ENCODE measurements at places on chromosomes 4 and X. TPM values are rescaled to one million over a fixed set of nuclear protein-coding genes. Genes with fewer than 3 reads are reported as not detected.
A peak's percentile ranks its signal among the peaks of the same experiment; 100 is the strongest.

DNA sequence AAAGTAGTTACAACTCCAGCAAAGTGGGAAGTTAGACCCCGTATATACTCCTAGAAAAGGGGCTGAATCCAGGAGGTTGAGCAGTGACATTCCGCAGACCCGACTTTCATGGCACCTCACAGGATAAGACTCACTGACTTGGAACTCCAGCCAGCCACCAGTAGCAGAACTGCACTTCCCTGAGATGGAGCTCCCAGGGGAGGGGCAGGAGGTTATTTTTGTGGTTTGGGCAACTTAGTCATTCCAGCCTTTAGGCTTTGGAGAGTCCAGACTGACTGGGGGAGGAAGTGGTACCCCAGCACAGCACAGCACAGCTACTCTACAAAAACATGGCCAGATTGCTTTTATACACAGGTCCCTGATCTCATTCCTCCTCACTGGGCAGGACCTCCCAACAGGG is 319.1 kb downstream of the PCDH19 start:
- no peak for DNase-seq

The SERPINA7 gene
- total RNA-seq, result not detected

GRCh38 chr4:85393201-85393600 is 81.7 kb upstream of the ARHGAP24 start:
- DNase-seq, result no peak

The ATOH1 gene
- not detected for total RNA-seq

GRCh38 chrX:133444952-133445831 is 29.9 kb upstream of the GPC4 start:
- DNase-seq, result no peak

DNA sequence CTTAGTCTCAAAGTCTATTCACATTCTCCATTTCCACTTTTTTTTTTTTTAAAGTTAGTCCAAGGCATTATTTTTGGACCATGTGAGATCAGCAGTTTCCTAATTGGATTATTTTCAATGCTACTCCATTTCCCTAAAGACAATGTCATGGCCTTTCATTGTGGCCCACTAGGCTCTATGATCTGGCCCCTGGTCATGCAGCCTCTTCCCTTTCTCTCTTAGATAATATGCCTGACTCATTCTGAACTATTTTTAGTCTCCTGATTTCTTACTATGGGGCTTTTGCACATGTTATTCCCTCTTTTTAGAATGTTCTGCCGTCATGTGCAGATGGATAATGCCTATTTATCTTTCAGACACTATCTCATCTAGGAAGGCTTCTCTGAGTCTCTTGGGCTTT is 157.3 kb downstream of the TMA16 start:
- no peak for DNase-seq

GRCh38 chr4:48191758-48192157 is 57.7 kb upstream of the TXK start:
- no peak for DNase-seq

DNA sequence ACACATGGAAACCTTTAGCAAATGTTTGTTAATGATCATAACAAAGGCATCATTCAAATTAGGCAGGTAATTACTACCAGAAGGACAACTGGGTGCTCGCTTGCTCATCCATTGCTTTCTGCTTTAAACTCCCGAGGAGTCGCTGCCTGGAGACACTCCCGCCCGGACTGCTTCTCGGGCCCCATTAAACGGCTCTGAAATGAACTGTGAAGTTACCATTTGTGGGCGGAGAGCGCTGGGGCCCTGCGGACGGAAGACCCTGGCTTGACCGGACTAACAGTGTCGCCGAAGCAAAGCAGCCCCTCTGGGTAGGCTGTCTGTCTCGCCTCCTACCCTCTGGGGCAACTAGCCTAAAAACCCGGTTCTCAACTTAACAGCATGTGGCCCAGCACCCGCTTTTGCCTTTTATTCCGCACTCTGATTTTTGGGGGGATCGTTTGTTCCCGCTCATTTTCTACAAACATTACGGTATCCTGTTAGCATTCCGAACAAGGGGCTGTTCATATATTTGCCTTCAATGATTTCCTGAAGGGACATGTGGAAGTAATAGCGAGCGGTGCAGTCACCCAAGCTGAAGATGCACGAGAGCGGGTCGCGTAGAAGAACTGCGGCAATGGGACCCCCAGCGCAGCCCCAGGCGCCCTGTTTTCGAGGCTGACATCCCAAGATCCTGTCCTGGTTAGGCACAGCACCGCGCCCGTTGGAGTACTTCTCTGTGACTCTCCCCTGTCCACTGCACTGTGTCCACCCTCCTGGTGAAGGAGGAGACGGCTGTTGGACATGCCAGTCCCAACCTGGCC is 1.6 kb upstream of the PDGFRA start:
- peak; percentile 56 for DNase-seq

DNA sequence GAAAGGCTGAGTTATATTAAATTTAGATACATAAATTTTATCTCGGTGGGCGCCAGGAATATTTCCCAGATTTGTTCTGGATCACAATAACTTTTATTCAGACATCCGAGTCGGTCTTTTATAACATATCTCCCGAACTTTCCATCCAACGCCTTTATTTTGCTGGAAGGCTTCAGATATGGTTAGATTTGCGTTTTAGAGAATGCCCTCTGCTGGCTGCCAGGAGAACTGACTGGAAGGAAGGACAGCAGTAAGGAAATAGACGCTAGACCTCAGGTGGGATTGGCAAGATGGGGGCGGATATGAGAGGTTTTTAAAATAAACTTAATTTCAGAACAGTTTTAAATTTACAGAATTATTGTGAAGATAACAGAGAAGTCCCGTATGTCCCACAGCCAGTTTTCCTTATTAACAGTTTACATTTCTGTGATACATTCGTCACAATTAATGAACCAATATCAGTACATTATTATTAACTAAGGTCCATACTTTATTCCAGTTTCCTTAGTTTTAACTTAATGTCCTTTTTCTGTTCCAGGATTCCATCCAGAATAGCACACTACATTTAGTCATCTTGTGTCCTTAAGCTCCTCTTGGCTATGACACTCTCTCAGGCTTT is 4.6 kb upstream of the KANTR start:
- DNase-seq, result peak; percentile 76

- no peak for DNase-seq
These were observed 72.7 kb downstream of the EFNB1 start for GRCh38 chrX:68901519-68901918.

DNA sequence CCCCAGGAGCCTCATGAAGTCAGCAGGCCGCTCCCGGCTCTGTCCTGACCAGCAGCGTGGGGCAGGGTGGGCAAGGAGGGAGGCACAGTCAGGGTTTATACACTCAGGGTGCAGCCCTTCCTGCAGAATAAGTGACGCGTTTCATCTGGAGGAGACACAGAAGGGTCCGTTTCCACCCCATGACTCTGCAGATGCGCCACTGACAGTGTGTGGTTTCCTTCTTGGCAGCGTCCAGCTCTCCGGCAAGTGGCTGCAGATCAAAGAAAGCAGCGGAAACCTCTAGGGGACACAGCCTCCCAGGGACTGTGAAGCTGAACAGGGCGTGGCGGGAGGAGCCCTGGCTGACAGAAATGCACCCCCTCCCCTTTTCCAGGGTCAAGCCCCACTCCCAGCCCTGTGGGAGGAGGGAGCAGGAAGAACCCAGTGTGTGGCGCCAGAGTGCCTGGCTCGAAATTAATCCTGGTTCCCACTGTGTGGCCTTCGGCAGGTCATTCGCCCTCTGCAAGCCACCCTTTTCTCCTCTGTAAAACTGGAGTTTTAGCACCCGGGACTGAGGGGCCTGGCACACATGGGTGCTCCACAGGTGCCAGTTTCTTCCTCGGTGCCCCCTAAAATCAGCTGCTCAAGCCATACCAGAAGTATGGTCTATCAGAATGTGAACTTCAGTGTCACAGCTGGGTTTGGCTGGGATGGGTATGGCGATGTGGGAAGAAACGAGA is 17.3 kb upstream of the TBC1D14 start:
- peak; percentile 85 for DNase-seq

DNA sequence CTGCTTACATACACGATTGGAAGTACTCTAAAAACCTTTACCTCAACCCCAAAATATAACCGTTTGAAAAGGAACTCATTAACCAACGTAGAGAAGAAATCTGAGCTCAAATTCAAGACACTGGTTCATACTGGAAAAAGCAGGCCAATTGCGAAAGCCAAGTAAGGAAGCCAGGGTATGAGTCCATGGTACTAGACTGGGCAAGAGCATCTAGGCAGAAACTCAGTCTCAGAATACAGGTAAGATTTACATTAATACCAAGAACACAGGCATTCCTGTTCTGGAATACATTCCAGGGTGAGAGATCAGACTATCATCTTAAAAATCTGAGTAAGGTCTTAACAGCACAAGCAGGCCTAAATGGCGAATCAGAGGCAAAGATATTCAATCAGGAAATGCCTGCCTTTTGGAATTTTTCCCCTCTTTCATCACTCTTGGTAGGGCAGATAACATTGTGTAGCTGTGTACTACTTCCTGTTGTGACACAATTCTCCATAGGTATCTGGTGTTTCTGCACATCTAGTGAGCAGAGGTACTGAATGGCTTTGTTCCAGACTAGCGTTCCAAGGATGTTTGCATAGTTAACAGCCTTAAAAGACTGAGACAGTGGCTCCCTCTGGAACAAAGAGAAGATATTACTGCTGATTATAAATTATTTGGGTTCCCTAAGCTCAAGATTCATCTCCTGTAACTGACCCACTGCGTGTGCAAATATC is 311.3 kb downstream of the PCDH19 start:
- no peak for DNase-seq

The RADX gene
- 5.7 TPM for total RNA-seq

GRCh38 chr4:20127626-20128025 is 124.1 kb upstream of the SLIT2 start:
- DNase-seq, result no peak

- no peak for DNase-seq
These were observed 28.6 kb upstream of the ARHGAP24 start for GRCh38 chr4:85446141-85446861.

The FREM3 gene
- not detected for total RNA-seq

DNA sequence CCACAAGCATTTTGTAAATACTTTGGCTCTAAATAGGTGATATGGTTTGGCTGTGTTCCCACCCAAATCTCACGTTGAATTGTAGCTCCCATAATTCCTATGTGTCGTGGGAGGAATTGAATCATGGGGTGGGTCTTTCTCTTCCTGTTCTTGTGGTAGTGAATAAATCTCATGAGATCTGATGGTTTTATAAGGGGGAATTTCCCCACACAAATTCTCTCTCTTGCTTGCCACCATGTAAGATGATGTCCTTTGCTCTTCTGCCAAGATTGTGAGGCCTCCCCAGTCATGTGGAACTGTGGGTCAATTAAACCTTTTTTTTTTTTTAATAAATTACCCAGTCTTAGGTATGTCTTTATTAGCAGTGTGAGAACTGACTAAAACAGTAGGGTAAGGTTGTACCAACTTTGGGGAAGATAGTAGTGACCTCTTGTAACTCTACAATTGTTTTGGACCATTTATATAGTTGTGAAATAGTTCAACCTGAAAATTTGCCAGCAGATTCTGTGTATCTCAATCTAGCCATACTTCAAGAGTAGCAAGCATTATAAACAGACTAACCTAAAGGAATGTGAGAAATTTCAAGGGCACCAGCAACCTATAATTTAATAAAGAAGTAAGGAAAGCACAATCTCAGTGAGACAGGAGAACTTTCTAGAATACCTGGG is 727.8 kb downstream of the GRID2 start:
- no peak for DNase-seq

DNA sequence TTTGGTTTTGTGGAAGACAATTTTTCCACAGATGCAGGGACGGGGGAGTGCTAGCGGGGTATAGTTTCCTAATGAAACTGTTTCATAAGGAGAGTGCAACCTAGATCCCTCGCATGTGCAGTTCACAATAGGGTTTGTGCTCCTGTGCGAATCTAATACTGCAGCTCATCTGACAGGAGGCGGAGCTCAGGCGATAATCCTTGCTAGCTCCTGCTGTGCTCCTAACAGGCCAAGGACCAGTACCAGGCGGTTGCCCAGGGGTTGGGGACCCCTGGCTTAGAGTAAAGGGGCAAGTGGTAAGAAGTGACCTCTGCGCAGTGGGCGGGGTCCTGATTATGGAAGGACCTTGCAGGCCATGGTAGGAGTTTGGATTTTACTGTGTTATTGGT is 3.8 kb downstream of the SCML1 start:
- no peak for DNase-seq

GRCh38 chrX:50206753-50207152 is 2.2 kb downstream of the CCNB3 start:
- peak; percentile 37 for DNase-seq

DNA sequence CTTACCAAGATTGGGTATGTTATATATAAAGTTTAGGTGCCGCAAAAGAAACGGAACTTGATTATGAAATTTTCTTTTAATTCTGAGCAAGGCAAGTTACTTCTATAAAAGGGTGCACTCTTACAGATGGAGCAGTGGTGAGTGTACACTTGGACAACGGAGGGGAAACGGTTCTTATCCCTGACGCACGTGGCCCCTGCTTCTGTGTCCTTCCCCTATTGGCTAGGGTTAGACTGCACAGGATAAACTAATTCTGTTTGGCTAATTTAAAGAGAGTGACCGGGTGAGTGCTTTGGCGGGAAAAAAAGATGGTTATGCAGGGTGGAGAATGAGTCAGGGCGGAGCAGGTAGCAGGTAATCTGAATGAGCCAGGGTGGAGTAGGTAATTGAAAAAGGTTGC is 149.5 kb downstream of the GC start:
- no peak for DNase-seq

The NSUN7 gene
- not detected for total RNA-seq

GRCh38 chrX:317424-318067 is 1.1 kb downstream of the GTPBP6 start:
- DNase-seq, result no peak

DNA sequence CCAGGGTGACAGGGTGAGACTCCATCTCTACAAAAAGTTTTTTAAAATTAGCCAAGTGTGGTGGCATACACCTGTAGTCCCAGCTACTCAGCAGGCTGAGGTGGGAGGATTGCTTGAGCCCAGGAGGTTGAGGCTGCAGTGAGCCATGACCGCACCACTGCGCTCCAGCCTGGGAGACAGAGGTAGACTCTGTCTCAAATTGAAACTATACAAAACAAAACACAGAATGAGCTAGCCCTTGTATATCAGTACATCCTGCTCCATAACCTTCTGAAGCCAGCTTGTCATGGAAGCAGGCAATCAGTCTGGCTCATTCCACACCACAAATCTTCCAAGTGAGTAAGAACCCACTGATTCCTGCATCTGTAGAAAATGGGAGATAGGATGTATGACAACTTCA is 49.0 kb downstream of the CD99L2 start:
- no peak for DNase-seq

- no peak for DNase-seq
These were observed 32.4 kb downstream of the KLHL8 start for GRCh38 chr4:87188048-87188447.

The STATH gene
- total RNA-seq, result not detected

The ADGRL3 gene
- total RNA-seq, result not detected

The KLF8 gene
- total RNA-seq, result 5.2 TPM

- peak; percentile 56 for DNase-seq
These were observed 33.7 kb upstream of the MSL3 start for GRCh38 chrX:11724122-11725017.

GRCh38 chrX:110212299-110212698 is 105.6 kb downstream of the AMMECR1 start:
- no peak for DNase-seq

DNA sequence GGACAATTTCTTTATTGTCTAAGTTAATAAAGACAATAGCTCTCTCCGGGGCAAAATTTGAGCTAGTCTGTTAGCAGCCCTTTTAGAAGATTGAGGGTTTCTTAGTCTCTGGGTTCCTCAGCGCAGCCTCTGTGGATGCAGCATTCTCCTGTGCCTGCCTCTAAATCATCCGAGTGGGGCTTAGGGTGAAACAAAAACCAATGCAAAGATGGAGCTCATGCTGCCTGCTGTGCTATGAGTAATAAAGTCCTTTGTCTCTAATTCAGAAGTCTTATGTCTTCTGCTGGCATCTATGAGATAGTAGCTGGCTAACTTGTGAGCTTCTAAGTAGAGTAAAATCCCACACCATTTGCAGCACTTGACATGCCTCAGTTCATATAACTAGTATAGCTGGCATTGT is 67.9 kb downstream of the ANKRD50 start:
- no peak for DNase-seq

Measured in activated CD4-positive, alpha-beta T cell treated with anti-CD3 and anti-CD28 coated beads, Interleukin-2, amount 10 ng/mL, durations not matched to agents 24 days and 14 days (primary cell).